ENCODE measurements at places on chromosomes 3 and 15. TPM values are rescaled to one million over a fixed set of nuclear protein-coding genes. Genes with fewer than 3 reads are reported as not detected.
A peak's percentile ranks its signal among the peaks of the same experiment; 100 is the strongest.

GRCh38 chr15:83955806-83956265 is 279.7 kb upstream of the GOLGA6L4 start:
- DNase-seq, result no peak

DNA sequence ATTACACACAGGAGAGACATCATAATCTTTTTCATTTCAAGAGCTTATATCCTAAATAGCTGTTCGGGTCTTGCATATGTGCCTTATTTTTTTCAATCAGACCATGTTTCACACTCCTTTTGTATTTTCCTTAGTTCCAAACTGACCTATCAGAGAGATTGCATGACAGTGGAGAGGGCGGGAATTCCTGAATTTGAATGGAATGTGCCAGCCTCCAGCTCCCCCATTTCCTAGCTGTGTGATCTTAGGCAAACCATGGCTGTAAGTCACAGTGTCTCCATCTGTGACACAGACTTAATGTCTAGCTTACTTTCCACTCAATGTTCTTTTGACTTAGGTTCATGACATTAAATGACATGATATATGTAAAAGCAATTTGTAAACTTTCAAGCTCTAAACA is 62.0 kb upstream of the CSTA start:
- DNase-seq, result no peak

GRCh38 chr3:43769097-43769884 is 78.6 kb downstream of the ABHD5 start:
- peak; percentile 92 for DNase-seq

DNA sequence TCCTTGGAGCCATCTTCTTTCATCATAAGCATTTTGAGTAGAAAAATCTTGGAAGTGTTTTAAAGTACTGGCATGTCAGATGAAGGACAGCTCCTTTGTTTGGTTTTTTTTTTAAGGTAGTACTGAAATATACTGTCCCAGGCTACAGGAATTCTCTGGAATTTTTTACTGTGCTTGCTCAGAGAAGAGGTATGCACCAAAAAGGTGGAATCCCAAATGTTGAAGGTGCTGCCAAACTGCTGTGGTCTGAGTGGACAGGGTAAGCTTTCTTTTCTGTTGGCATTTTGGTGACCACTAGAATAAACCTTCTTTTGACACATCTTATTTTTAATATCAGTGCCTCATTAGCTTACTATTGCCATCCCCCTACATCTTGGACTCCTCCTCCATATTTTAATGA is 7.2 kb downstream of the GNL3 start:
- no peak for DNase-seq

DNA sequence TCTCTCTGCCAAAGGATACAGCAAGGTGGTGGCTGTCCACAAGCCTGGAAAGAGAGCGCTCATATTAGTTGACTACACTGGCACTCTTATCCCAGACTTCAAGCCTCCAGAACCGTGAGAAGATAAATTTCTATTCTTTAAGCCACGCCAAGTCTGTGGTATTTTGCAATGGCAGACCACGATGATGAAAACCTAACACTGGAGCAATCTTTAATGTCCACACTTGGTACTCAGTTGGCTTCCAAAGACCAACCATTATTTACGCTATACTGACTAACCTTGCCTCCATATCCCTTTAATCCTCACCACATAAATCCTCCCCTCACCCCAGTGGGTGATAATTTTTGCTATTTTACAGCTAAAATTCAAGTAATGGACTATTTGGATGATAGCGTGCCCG is 16.9 kb upstream of the LACTB start:
- peak; percentile 64 for DNase-seq

ZNF662 gene
- 4.9 TPM for total RNA-seq

DNA sequence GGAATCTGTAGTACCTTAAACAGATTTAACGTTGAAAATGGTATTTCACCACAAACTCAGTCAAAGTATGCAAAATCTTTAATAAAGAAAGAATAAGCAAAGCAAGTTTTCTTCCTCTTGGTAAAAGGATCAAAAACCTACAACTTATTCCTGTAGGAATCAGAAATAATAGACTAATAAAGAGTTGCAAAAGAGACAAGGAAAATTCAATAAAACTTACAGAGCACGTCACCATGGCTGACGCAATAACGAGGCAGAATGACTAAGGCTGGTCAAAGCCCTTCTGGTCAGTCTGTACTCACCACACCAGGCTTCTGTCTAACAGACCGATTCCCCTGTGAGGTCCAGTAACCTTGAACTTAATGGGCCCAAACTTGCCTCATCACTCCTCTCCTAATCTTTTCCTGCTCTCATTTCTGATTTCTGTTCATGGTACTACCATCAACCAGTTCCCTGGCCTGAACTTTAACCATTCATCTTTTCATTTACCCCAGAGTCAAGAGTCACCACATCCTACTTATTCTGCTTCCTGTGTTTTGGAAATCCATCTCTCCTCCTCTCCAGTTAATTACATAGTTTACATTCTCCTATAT is 5.0 kb downstream of the MASP1 start:
- peak; percentile 91 for DNase-seq

GNAT1 gene
- 0.05 TPM for total RNA-seq

SOX2 gene
- 0.05 TPM for total RNA-seq

GRCh38 chr3:4746241-4746958 is 232.8 kb upstream of the BHLHE40 start:
- DNase-seq, result peak; percentile 69

- DNase-seq, result peak; percentile 19
Observed at GRCh38 chr3:130950124-130950523, 56.2 kb downstream of the ATP2C1 start.

GRCh38 chr3:151003029-151003767 is 30.7 kb upstream of the CLRN1 start:
- DNase-seq, result peak; percentile 83

DNA sequence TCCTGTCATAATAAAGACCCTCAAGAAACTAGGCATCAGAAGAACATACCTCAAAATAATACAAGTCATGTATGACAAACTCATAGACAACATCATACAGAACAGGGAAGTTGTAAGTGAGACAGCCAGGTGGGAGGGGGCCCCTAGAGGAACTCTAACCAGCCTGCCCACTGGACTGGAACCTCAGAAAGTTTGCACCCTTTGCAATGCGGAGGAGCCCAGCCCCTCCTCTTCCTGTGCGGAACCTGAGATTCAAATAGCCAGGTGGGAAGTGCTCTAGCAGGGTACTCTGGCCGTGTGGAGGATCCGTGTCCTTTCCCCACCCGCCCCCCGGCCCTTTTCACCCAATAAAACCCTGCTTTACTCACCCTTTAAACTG is 387.0 kb upstream of the CBLB start:
- DNase-seq, result no peak

DNA sequence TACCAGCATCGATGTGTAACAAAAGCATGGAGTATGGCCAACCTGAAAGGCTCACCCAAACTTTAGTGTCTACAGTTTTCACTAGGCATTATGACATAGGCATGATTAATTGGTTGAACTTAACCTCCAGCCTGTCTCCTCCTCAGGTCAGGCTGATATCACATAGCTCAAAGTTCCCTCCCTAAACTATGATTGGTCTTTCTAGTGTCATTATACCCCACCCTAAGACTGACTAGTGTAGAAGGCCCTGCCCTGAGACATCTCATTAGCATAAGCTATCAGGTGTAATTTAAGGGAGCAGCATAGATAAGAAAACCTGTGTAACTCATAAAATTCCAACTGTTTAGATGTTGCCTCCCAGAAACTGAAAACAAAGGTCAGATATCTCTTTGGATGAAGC is 195.2 kb downstream of the ALCAM start:
- DNase-seq, result no peak

DNA sequence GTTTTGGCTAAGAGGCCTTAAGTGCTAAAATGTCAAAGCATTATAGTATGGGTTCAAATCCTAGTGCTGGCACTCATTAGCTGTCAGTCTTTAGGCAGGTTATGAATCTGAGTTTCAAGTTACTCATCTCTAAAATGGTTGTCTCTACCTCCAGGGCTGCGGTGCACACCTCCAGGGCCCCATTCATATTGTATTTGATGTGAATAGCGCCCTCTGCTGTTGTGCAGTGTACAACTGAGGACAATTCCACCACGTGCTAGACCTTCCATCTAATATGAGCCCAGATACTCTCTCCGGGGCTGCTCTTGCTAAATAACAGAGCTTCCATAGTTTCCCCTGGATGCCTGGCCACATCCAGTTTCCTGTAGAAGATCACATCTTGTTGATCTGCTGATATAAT is 54.3 kb downstream of the OXNAD1 start:
- DNase-seq, result no peak

GRCh38 chr3:151412989-151413388 is 28.4 kb upstream of the P2RY12 start:
- no peak for DNase-seq

All from renal cortical epithelial cell (primary cell).